T-helper 17 cell (primary cell): ENCODE measurements at places on chromosomes 5 and 9. TPM values are rescaled to one million over a fixed set of nuclear protein-coding genes. Genes with fewer than 3 reads are reported as not detected.

DNA sequence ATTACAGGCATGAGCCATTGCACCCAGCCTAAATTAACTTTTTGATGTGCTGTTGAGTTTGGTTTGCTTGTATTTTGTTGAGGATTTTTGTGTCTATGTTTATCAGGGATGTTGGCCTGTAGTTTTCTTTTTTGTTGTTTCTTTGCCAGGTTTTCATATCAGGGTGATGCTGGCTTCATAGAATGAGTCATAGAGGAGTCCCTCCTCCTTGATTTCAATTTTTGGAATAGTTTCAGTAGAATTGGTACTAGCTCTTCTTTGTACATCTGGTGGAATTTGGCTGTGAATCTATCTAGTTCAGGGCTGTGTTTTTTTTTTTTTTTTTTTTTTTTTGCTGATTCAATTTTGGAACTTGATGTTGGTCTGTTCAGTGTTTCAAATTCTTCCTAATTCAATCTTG lies 1164.3 kb upstream of the DMAC1 start:
- DNase-seq = no peak

SPATA31D4 gene
- total RNA-seq = not detected

- DNase-seq = no peak
These were observed 7.5 kb downstream of the SERINC5 start for GRCh38 chr5:80248378-80248777.

SH3TC2 gene
- total RNA-seq = 5.6 TPM

DNA sequence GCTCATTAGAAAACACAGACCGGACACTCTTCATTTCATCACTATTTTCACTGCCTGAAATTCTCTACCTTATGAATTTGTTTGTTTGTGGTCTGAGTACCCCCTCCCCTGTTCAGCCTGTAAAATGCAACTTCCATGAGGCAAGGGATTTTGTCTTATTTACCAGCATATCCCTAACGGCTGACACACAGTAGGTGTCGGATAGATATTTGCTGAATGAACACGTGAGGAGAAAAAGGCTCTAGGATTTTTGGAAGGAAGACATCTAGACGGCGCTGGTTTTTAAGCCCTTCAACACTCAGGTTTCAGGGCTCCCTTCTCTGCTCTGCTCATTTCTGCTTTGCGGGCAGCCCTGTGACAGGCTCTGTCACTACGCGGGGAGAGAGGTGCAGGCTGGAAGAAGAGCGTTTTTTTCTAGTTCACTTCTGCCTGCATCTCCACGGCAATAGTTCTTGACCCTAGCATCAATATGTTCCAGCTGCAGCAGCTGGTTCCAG lies 41.0 kb downstream of the KCNMB1 start:
- DNase-seq = no peak

CDH9 gene
- not detected for total RNA-seq
